ENCODE measurements at places on chromosomes 13 and 19.

DNA sequence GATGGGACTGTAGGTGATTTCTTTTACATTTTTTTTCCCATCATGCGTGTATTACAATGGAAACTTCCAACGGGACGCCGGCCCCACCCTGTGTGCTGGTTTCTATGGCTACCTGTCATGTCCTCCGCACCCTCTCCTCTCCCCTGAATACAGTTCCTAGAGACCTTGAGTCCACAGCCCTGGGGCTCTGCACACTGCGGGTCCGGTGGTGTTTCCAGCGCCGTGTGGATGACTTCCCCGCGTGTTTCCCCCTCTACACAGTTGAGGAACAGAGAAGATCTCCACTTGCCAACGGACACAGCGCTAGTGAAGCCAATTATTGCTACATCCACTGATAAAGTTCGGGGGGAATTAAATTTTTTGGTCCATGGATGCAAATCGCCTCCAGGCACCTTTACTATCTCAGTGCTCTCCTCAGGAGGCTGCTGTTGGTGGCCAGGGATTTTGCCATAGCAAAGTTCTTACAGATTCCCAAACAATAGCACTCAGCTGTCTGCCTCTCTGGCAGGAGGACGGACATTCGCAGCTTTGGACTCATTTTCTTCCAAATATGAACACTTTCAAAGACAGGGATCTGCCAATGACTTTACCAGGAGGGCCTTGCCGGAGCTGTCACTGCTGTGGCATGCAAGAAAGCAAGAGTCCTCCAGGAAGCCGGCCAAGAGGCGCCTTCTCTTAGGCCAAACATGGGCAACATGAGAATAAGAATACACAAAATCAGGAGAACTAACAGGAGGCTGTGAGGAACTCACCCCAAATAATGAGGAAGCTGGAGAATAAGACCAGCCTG is 39.3 kb upstream of the GAS6 start:
- DNase-seq: no peak

- DNase-seq: no peak
Observed at GRCh38 chr13:44664308-44664707, 88.2 kb upstream of the TSC22D1 start.

GRCh38 chr13:96844195-96844594 is 150.1 kb downstream of the OXGR1 start:
- DNase-seq: no peak

- no peak for DNase-seq
Observed at GRCh38 chr13:40313269-40314200, 352.9 kb downstream of the FOXO1 start.

DNA sequence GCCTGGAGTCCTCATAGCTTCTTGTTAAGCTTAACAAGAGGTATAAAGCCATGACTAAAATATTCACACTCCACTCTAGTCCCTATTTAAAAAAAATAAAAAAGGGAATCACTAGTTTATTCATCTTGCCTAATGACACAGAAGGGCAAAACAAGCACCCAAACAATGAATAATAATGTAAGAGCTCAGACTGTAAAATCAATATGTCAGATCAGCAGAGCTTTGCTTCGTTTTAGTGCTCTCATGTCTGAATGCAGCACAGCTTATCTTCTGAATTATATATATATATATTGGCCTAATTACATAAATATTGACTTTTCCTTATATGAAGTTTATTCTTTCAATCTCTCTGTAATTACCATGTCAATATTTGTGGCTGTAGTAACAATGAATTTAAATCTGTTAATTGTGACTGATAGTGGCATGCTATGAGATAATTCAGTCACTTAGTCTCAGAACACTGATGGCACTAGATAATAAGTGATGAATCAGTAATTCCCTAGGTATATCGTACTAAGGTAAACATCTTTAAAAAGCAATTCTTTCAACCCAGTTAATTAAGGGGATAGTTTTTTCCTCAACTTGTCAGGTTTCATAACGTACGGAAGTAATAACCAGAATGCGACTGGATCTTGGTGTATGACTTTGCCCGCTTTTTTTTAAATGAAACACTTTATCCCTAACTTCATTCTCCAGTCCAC is 361.9 kb upstream of the GPC6 start:
- no peak for DNase-seq

GRCh38 chr19:45404557-45405434 is at the start of gene PPP1R13L:
Gene PPP1R13L, minus strand, starts transcription at chr19:45405069. Its CDS starts 6,751 bp downstream, at chr19:45398318.
- peak; percentile 49 for DNase-seq

DNA sequence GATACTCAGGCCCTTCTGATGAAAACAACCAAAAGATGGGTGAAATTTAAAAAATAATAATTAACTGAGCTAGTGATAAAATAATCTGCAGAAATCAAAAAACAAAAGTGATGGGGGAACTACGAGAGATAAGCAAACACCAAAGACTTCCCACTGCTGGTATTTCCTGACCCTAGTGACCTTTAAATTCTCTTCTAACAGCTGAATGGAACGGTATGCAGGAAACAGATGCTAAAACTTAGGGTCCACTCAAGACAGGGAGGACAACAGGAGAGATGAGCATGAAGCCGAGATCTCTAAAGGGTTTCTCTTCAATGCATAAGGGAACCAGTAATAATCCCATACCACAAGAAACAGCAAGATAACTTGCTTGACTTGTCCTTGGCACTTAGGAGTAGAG is 50.8 kb downstream of the USP12 start:
- no peak for DNase-seq

DNA sequence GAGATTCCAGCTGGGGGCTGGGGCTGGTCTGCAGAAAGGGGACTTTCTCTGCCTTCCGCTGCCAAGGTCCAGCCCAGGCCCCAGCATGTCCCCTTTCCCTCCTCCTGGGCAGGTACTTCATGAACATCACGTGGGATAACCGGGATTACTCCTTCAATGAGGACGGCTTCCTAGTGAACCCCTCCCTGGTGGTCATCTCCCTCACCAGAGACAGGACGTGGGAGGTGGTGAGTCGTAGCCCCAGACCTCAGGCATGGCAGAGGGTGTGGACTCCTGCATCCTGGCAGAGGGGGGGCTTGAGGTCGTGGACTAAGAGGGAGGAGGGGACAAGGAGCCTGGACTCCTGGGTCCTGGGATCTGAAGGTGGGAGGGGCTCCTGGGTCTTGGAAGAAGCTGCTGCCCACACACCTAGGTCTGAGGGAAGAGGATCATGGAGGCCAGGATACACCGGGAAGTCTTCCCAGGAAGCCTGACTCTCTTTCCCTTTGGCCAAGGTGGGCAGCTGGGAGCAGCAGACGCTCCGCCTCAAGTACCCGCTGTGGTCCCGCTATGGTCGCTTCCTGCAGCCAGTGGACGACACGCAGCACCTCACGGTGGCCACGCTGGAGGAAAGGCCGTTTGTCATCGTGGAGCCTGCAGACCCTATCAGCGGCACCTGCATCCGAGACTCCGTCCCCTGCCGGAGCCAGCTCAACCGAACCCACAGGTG is 20.6 kb downstream of the GRIN2D start:
- DNase-seq: no peak

GRCh38 chr13:39961036-39961435 is 305.6 kb downstream of the COG6 start:
- no peak for DNase-seq

GRCh38 chr13:99876651-99877050 is 94.9 kb downstream of the ZIC5 start:
- DNase-seq: no peak

DNA sequence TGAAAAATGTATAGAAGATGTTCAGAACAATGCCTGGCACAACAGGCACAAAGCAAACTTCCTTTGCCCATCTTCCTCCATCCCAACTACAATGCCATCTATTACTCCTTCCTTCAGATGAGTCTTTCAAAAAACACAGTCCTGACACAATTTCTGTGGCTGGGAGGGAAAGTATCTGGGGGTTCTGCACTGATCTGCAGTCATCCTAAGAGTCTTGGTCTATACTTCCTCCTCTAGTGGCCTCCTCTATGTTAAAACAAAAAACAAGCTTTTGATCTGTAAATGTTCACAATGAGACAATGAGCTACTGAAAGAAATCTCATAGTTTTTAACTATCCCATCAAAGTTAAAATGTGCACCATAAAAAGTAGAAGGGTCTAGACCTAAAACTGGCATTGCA is 44.8 kb downstream of the USP12 start:
- no peak for DNase-seq

DNA sequence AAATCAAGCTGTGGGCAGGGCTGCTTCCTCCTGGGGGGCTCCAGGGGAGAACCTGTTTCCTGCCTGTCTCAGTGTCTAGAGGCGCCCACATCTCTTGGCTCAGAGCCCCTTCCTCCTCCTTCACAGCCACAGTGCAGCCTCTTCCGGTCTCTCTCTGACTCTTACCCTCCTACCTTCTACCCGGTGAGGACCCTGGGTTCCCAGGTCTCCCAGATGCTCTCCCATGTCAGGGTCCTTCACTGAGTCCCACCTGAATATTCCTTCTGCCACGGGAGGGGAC is 153.1 kb downstream of the KDM4B start:
- DNase-seq: no peak
